ENCODE measurements at places on chromosomes 7 and 10.

DNA sequence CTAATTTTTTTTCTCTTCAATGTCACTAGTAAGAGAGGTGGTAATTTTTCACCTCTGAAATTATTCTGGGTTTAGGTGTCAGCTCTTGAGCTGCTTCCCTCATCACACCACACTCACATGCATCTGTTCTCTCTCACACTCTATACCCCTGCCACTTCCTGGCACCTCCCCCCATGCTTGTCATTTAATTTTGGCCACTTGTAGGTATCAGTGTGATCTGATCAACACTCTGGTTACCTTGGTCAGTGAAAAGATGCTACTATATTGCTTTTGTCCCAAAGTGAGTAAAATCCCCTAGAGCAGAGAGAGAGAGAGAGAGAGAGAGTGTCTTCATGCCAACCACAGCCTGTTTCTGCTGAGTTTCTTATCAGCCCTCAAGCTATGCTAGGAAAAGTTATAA is 42.5 kb downstream of the STK17A start:
- peak; percentile 80 for DNase-seq

DNA sequence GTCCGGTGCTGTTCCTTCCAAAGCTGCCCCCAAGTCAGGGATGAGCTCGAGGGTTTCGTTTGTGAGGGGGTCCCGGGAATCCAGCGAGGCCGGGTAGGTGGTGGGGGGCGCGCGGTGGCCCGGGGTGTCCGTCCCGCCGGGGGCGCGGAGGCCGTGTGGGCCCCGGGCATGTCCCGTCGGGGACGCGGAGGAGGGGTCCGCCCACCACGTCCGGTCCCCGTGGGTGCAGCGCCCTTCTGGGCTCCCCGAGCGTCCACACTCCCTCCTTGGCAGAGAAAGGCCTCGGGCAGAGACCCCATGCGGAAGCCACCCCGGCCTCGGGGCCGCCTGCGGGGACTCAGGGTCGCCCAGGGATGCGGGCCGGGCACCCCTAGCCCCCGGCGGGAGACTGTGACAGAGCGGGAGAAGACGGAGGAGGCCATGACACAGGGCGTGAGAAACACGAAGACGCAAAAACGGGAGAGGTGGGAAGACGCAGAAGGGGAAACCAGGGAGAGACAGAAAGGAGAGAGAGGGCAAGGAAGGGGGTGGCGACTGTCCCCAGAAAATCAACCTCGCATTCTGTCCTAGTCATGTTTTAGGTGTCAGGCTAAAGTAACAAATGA is 640 bp upstream of the ZNF425 start:
- DNase-seq: peak; percentile 52

GRCh38 chr10:32941357-32941756 is 16.7 kb downstream of the ITGB1 start:
- DNase-seq: no peak

DNA sequence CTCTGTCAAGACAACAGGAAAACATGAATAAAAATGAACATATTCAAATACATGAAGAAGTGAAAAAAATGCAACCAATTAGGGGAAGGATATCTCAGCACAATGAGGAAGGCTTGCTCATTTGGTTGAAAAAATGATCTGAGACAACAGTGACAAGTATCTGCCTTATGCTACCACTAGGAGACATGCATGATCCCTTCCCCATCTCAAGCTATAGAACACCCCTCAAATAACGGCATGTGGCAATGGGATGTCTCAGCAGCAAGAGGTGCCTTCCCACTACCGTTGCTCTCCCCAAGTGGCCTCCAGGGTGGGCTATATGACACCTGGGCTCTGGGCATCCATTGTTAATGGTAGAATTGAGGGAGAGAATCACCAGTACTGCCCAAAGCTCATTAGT is 98.1 kb upstream of the RSU1 start:
- no peak for DNase-seq

- no peak for DNase-seq
Observed at GRCh38 chr10:59895629-59896116, 10.7 kb downstream of the CCDC6 start.
